NCI-H82 (cell line): ENCODE measurements at places on chromosomes 4 and X.

DNA sequence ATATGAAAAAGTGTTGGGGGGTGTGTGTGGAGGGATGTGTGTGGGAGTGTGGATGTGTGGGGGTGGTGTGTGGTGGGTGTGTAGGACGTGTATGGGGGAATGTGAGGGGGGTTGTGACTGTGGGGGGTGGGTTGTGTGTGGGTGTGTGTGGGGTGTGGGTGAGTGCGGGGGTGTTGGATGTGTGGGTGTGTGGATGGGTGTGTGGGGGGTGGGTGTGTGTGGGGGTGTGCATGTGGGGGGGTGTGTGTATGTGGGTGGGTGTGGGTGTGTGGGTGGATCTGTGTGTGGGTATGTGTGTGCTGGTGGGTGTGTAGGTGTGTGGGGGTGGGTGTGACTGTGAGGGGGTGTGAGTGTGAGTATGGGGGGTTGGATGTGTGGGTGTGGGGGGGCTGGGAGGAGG, 47.8 kb downstream of the KDR start:
- no peak for DNase-seq

GRCh38 chr4:184421533-184422155, 52.7 kb downstream of the IRF2 start:
- DNase-seq: no peak

GRCh38 chr4:26788341-26788733, 72.3 kb upstream of the STIM2 start:
- no peak for DNase-seq

GRCh38 chr4:6561173-6561516, 13.8 kb upstream of the MAN2B2 start:
- no peak for DNase-seq

GRCh38 chr4:94690851-94691254, 66.9 kb upstream of the BMPR1B start:
- DNase-seq: no peak
